NCI-H2107 (cell line): ENCODE measurements at places on chromosomes 3 and 15.

DNA sequence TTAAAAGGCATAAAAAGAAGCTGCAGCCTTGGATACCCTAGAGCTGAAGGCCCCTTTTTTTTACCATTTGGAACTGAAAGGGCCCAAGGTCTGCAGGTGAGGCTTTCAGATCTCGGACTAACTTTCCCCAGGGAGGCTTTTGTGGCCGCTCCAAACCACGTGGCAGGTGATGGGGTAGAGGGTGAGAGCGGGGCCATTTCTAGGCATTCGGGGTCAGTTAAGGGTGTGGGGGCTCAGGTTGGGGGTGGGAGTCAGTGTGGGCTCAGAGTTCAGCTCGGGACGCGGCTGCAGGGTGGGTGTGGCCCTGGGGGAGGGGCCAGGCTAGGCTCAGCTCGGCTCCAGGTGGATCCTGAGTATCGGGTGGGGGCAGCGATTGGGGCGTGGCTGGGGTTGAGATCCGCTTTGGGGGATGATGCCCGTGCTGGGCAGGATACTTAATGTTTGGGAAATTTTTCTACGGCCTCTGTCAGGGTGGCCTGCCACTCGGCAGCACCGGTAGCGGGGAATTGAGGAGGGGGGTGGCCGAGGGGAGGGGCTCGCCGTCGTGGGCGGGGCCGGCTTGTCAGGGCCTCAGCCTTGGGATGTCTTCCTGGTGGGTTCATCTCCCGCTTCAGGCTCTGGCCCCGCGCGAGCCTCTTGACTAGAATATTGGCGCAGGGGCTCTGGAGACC is 2.5 kb downstream of the KLF13 start:
- no peak for DNase-seq

DNA sequence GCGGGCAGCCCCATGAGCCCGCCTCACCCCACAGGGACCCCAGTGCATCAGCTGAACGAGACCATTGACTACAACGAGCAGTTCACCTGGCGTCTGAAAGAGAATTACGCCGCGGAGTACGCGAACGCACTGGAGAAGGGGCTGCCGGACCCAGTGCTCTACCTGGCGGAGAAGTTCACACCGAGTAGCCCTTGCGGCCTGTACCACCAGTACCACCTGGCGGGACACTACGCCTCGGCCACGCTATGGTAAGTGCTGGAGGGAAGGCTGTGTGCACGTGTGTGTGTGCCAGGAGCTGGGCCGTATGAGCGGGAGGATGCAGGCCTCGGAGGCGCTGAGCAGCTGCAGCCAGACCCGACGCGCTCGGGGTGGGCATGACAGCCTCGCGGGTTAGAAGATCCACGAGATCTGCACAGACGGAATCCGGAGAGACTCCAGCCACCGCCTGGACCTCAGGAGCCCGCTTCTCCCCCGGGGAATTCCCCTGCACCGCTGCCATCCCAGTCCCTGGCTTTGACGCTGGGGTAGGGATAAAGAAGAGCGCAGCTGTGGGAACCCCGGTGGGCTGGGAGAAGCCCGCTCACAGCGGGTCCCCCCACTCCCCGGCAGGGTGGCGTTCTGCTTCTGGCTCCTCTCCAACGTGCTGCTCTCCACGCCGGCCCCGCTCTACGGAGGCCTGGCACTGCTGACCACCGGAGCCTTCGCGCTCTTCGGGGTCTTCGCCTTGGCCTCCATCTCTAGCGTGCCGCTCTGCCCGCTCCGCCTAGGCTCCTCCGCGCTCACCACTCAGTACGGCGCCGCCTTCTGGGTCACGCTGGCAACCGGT is 2.6 kb downstream of the DUOXA2 start:
- DNase-seq = no peak

GRCh38 chr3:14477311-14477935 is 62.7 kb downstream of the GRIP2 start:
- no peak for DNase-seq

DNA sequence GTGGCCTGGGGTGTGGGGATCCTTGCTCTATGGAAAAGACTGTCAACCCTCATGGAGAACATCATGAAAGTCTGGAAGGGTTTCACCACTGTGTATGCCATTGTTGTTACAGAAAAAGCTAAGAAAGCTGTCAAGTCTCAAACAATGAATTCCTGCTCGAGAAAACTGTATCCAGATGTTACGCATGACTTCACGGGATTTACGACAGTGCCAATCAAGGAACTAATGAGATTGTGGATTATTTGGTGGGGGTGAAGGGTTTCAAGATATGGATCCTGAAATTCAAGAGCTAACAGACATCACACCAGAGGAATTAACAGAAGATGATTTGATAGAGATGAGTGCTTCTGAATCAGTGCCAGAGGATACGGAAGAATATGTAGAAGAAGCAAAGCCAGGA is 7.8 kb downstream of the PPP1R2 start:
- no peak for DNase-seq
